Stimulated activated naive B cell treated with anti-CD40 and anti-IgM and Interleukin-4, amounts not matched to agents 10 μg/mL and 1 μg/mL and 100 μg/mL, for 72 hours (primary cell): ENCODE measurements at places on chromosomes 12 and 14.

DNA sequence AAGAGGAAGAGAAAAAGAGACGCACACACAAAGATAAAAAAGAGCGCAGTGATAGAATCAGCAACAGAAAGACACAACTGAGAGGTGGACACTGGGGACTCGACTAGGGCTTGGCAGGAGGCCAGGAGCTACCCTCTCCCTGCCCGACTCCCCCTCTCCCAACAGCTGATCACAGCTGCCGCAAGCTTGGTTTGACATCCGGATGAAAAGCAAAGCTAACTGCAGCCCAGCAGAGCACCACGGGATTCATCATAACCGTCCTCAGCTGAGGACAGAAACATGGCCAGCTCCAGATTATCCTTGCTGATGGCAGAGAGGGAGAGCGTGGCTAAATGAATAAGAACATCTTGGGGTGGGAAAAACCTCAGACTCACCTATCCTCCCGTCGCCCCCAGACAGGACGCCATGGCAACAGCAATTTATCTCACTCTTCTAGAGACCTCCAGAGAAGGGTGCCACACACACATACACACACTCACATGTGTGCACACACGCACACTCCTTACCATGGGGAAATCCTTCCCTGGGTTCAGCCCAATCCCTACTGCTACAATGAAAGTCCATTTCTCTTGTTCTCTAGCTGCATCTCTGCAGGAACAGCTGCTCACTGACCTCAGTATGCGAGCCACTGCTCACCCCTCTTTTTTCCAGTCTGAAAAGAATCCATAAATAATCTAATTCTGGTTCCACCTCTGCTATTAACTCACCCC is 135.3 kb downstream of the NTF3 start:
- no peak for DNase-seq

GRCh38 chr14:87851190-87851589 is 141.8 kb downstream of the GALC start:
- DNase-seq, result no peak

- no peak for DNase-seq
These were observed at the start of gene FERMT2 for GRCh38 chr14:52950898-52951680. TSS of gene FERMT2 (minus strand) at chr14:52951050. CDS start at chr14:52950568, 482 bp downstream.

DNA sequence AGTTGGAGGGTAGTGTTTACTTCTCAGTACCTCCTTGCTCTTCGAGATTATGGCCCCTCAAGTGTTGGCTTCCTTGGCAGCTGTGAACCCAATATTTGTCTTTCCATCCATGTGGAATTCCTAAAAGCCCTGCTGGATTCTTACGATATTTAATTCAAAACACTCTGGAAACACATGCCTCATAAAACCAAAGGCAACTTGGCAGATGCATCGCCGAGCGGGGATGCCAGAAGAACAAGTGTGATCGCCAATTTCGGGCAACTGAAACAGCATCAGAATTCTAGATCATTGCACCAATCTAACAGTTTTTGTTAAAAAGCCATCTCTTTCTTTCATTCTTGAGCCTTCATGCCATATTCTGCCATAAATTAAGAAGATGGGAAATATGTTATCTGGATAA is 934.4 kb downstream of the AACS start:
- DNase-seq, result no peak

GRCh38 chr12:66627270-66627987 is 51.4 kb downstream of the GRIP1 start:
- no peak for DNase-seq

GRCh38 chr14:70782361-70782760 is 27.0 kb downstream of the MAP3K9 start:
- no peak for DNase-seq

- no peak for DNase-seq
These were observed 139.7 kb downstream of the SLCO1B3 start for GRCh38 chr12:20950248-20950647.

DNA sequence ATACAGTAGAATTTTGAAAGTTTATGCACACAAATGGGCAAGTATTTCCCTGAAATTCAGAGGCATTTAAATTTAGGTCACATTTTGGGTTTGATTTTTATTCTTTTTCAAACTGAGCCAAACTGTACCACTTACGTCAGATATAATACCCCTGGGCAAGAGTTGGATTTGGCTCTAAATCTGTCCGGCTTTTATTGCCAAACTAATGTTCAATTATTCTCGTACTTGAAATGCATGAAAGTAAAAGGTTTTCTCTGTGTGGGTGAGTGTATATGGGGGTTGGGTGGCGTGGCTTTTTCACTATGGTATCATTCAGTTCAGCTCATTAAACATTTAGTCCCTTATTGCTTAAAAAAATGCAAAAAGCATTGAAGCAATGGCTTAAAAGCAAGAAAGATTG is 55.9 kb downstream of the SLCO1C1 start:
- DNase-seq, result no peak

GRCh38 chr12:82893896-82894295 is 207.2 kb downstream of the TMTC2 start:
- DNase-seq, result no peak

- no peak for DNase-seq
These were observed 7.9 kb downstream of the TRIM9 start for GRCh38 chr14:51087031-51087441.

DNA sequence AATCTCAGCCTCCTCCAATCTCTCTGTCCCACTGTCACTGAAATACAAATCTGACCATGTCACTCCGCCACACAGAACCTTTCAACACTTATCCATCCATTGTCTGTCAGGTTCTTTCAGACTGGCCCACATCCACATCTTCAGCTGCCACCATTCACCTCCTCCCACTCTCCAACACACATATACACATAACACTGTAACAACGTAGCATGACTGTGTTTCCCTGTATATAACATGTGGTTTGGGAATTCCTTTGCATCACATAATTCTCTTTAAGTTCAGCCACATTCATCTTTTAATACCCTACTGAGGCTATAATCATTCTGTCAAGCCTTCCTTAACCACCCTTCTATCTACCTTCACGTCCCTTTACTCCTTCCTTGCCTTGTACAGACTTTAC is 99.2 kb downstream of the PPP2R5E start:
- DNase-seq, result no peak

- no peak for DNase-seq
These were observed 18.9 kb upstream of the NUP107 start for GRCh38 chr12:68667896-68668295.

GRCh38 chr14:39291701-39292100 is 58.0 kb downstream of the MIA2 start:
- DNase-seq, result no peak

GRCh38 chr12:45232756-45233372 is 17.0 kb downstream of the ANO6 start:
- no peak for DNase-seq

- DNase-seq, result peak; percentile 79
These were observed 57.9 kb upstream of the PNMA1 start for GRCh38 chr14:73771848-73772638.

- no peak for DNase-seq
These were observed 242.5 kb downstream of the ZFP36L1 start for GRCh38 chr14:68550338-68550715.

DNA sequence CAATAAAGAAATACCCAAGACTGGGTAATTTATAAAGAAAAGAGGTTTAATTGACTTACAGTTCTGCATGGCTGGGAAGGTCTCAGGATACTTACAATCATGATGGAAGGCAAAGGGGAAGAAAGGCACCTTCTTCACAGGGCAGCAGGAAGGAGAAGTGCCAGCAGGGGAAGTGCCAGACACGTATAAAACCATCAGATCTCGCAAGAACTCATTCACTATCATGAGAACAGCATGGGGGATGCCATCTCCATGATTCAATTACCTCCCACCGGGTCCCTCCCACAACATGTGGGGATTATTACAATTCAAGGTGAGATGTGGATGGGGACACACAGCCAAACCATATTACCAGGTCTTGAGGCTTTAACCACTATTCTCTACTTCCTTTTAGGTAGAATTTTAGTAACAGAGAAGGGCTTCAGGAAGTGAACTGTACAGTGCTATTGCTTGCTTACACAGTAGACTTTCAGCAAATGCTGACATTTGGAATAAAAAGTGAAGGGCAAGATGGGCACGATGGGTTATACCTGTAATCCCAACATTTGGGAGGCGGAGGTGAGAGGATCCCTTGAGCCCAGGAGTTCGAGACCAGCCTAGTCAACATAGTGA is 40.8 kb upstream of the OR4E1 start:
- DNase-seq, result no peak

DNA sequence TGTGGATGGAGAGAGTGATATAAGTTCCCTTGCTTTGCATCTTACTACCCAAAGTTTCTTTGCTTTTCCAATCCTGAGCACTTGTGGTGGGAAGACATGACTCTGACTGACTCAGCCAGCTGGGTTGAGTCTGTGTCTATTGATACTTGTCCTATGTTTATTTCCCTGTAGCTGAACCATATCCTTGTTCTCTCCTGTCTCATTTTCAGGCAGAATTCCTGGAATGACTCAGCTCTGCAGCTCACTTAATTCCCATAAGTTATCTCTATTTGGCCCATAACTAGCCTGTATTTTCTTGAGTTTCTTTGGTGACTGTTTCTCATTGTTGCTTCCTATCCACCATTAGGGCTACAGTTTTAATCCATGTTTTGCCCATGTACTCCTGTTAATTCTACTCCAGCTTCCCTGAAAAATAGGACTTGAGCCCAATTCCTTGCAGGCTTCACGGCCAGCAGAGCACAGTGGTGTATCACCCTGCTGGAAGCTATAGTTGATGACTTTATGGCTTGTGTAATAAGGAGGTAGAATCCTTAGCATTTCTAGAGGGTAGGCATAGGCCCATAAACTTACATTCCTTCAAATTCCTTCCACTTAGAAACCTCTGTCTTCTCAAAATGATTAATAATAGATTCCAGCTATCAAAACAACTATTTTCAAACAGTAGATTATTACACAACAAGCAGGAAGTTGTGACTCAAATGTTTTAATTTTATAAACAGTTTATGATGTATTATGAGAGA is 183.1 kb downstream of the TMTC3 start:
- no peak for DNase-seq

DNA sequence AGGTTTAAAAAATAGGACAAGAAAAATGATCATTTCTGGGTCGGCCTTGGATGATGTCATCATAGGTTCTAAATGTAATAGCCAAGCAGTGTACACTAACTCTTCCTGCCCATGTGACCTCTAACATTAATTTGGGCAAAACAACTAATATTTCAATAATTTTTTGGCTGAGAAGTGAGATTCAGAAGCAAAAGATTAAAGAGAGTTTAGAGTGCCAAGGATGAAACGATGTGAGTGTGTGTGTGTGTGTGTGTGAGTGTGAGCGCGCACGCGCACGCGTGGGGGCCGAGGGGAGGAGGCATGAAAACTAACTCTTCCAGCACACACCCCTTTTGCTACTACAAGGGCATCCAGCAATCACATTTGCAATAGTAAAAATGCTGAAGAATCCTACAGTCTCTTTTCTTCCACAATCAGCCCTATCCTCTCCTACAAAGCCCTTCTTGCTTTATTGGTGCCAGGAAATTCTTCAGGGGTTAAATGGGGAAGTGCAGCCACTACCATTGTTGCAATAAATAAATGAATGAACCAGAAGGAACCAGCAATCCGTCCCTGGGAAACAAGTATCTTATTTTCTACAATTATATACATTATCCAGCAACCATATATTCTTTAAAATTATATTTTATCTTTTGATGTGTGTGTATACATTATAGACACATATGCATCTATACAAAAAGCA is 52.9 kb downstream of the PEBP1 start:
- no peak for DNase-seq

DNA sequence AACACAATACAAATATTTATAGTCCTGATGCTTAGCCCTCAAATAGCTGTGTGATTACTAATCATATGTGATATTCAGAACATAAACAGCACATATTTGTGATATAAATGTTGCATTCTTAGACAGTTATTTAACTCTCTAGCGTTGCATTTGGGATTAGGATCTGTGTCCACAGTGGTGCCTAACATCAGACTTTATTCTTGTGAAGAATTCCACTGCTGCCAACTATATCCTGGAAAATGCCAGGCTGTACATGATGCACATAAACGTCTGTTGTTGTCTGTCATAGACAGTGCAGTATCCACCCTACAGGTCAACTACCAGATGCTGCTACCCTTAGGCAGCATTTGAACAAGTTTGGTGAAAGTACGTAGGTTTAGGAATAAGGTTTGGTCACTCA is 39.0 kb downstream of the SLC38A4 start:
- DNase-seq, result no peak

- DNase-seq, result no peak
These were observed 4.5 kb downstream of the MIPOL1 start for GRCh38 chr14:37202265-37202664.

GRCh38 chr14:36524220-36524837 is 4.3 kb upstream of the NKX2-1 start:
- DNase-seq, result no peak

- no peak for DNase-seq
These were observed 64.3 kb downstream of the C2CD5 start for GRCh38 chr12:22480016-22480415.
